Esophagus muscularis mucosa (tissue), 4 donors: ENCODE measurements at places on chromosomes 7 and 10. TPM values are rescaled to one million over a fixed set of nuclear protein-coding genes. Genes with fewer than 3 reads are reported as not detected.

DNA sequence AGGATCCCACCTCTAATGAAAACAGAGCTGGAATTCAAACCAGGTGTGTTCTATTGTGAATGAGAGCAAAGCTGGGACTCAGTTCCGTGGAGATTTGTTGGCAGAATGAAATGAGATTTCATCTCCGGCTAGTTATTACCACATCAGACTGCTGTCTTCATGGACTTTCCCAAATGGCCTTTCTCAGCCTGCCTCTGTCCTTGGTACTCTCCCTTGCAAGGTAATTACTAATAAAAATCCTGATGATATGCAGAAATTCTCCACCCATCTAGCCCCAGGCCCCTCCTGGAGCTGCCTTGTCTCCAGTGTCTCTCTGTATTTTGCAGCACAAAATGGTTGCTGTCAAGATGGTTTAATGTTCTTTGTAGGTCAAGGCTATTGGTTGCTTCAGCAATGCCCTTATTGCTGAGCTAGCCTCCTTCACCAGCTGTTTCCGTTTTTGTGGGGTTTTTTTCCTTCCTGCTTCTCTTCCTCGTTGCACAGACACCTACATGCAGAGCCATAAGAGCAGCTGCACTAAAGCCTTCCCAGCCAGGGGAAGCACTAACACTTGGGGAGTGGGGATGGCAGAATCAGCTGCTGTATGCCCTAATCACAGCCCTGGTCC lies 185.0 kb upstream of the GHITM start:
- no peak overlapping the region for H3K4me3 ChIP-seq
- H3K27ac ChIP-seq, result no peak overlapping the region
- H3K4me1 ChIP-seq, result no peaks in the 10 kb centered on the region
- no peak for DNase-seq
- no peaks in the 10 kb centered on the region for H3K27me3 ChIP-seq

Gene JAKMIP3
- 0.66 TPM for total RNA-seq

- H3K4me3 ChIP-seq, result no peak overlapping the region
- DNase-seq, result no peak
- H3K27ac ChIP-seq, result no peak overlapping the region
- H3K4me1 ChIP-seq, result no peaks in the 10 kb centered on the region
These were observed 608.7 kb downstream of the DNAJB9 start for GRCh38 chr7:109178342-109178741.

Gene FGFR2
- 58.6 TPM for total RNA-seq

GRCh38 chr10:14529351-14529750 lies 198.6 kb upstream of the FRMD4A start:
- no peak for DNase-seq
- H3K27ac ChIP-seq, result no peak overlapping the region
- no peaks in the 10 kb centered on the region for H3K36me3 ChIP-seq
- peaks cover 8% of the 10 kb centered on the region for H3K4me1 ChIP-seq
- H3K27me3 ChIP-seq, result no peaks in the 10 kb centered on the region

DNA sequence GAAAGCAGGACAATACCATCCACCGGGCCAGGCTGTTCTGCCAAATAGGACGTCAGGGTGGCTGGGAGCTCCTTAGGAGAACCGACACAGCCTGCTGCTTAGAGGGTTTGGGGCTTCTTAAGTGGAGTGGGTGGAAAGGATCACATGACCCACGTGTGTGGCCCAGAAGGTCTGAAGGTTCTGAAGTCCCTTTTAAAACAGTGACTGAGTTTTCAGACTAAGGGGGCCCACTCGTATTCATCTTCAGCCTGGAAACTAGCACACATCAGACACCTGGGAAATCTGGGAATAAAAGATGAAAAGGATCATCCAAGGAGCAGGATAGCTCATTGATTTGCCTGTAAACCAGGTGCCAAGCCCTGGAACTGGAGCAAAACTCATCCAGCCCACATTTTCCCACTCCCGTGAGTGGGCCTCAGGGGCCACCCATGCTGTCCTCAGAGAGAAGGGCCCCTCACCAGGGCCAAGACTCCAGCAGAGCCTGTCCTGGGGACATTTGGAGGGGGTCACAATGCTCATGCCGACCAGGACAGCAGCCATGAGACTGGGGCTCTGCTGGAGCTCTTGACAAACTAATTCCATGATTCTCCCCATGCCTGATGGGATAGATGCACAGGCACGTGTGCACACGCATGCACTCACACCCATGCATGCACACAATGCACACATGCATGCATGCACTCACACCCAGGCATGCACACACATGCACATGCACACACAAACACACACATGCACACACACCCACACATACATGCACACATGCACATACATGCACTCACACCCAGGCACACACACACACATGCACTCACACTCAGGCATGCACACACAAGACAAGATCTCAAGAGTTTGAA lies 168.8 kb upstream of the PPP2R2D start:
- H3K4me3 ChIP-seq, result no peak overlapping the region
- no peaks in the 10 kb centered on the region for H3K4me1 ChIP-seq
- DNase-seq, result no peak
- H3K27ac ChIP-seq, result no peak overlapping the region

GRCh38 chr7:33845991-33846509 lies 59.3 kb upstream of the BMPER start:
- H3K4me1 ChIP-seq, result no peaks in the 10 kb centered on the region
- H3K4me3 ChIP-seq, result no peak overlapping the region
- no peaks in the 10 kb centered on the region for H3K36me3 ChIP-seq
- no peak overlapping the region for H3K27ac ChIP-seq

DNA sequence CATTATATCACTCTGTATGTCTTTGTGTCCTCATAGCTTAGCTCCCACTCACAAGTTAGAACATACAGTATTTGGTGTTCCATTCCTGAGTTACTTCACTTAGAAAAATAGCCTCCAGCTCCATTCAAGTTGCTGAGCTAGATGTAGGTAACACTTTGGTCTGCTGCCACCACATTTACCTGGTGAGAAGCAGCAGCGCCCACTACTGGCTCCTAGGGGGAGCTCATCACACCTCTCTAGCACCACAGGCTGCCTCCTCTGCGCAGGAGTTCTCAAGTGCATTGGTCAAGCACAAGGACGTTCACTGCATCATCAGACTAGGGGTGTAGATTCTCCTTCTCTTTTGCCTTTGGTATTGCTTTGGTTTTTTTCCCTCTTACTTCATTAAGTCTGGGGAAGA lies 530.9 kb upstream of the AUTS2 start:
- peak; percentile 10 for DNase-seq
- H3K4me1 ChIP-seq, result no peaks in the 10 kb centered on the region
- no peak overlapping the region for H3K27ac ChIP-seq
- H3K36me3 ChIP-seq, result no peaks in the 10 kb centered on the region

DNA sequence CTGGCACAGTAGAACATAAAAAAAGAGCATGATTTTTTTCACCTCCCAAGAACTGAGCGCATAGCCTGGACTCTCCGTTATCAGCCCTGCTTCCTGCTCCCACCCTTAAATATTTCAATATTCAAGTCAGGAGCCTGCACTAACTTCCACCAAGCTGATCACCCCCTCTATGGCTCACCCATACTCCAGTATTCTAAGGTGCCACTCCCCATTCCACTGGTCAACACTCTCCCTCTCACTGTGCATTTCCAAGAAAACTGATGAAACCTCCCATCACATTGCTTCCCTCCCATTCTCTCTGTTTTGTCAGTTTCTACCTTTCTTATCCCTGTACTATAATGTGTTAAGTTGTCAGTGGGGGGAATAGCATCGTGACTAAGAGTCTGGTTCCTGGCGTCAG lies 95.0 kb upstream of the C7orf33 start:
- H3K4me1 ChIP-seq, result no peaks in the 10 kb centered on the region
- H3K27me3 ChIP-seq, result peaks cover 5% of the 10 kb centered on the region
- DNase-seq, result no peak
- no peaks in the 10 kb centered on the region for H3K36me3 ChIP-seq
- no peak overlapping the region for H3K27ac ChIP-seq

GRCh38 chr10:130807721-130808120 lies 503.8 kb downstream of the TCERG1L start:
- H3K36me3 ChIP-seq, result no peaks in the 10 kb centered on the region
- H3K4me3 ChIP-seq, result no peak overlapping the region
- DNase-seq, result no peak
- H3K4me1 ChIP-seq, result no peaks in the 10 kb centered on the region

DNA sequence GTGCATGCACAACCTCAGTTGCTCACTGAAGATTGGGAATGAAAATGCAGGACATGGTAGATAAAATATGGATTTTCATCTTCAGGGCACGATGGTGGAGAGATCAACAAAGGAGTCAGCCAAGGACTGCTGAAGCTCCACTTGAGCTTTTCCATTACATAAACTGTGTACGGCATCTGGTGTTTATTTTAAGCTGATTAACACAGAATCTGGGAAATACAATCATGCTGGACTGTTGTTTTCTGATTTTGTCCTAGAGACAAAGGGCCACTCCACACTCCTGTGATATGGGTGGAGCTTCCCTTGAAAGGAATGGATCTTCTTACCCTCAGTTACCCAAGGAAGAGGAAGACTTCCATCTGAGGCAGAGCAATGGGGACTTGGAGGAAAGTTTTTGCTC lies 120.6 kb downstream of the SAMD9 start:
- no peak for DNase-seq
- H3K4me3 ChIP-seq, result no peak overlapping the region
- H3K27ac ChIP-seq, result no peak overlapping the region
- no peaks in the 10 kb centered on the region for H3K27me3 ChIP-seq
- no peaks in the 10 kb centered on the region for H3K4me1 ChIP-seq

GRCh38 chr10:69650589-69651261 lies 20.7 kb downstream of the FAM241B start:
- no peaks in the 10 kb centered on the region for H3K4me1 ChIP-seq
- no peak overlapping the region for H3K4me3 ChIP-seq
- H3K27ac ChIP-seq, result no peak overlapping the region

DNA sequence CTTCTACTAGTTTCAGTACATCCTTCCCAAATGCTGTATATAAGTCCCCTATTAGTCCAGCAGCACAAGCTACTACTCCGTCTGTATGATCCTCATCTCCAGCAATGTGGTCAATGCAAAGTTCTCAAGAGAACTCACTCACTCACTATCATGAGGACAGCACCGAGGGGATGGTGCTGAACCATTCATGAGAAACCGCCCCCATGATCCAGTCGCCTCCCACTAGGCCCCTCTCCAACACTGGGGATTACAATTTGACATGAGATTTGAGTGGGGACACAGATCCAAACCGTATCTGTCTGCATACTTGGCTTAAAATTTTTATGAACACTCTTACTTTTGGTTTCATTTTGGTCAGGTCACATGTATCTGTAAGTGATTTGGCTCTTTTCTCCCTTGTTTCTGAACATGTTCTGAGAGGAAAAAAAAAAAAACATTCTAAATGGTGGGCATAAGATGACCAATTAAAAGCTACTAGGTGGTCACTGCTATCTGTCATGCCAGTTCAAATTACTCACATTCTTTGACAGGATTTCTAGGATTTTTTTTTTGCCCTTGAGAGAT lies 60.1 kb downstream of the ZNF783 start:
- H3K4me3 ChIP-seq, result peak overlapping the region; percentile 49
- H3K27ac ChIP-seq, result no peak overlapping the region
- H3K27me3 ChIP-seq, result no peaks in the 10 kb centered on the region
- DNase-seq, result no peak

Gene HOGA1
- 1.5 TPM for total RNA-seq

- H3K27me3 ChIP-seq, result no peaks in the 10 kb centered on the region
- H3K36me3 ChIP-seq, result no peaks in the 10 kb centered on the region
- H3K27ac ChIP-seq, result no peak overlapping the region
- no peak overlapping the region for H3K4me3 ChIP-seq
These were observed 779.3 kb downstream of the INHBA start for GRCh38 chr7:40923626-40924025.

Gene TYSND1
- total RNA-seq, result 7.9 TPM

DNA sequence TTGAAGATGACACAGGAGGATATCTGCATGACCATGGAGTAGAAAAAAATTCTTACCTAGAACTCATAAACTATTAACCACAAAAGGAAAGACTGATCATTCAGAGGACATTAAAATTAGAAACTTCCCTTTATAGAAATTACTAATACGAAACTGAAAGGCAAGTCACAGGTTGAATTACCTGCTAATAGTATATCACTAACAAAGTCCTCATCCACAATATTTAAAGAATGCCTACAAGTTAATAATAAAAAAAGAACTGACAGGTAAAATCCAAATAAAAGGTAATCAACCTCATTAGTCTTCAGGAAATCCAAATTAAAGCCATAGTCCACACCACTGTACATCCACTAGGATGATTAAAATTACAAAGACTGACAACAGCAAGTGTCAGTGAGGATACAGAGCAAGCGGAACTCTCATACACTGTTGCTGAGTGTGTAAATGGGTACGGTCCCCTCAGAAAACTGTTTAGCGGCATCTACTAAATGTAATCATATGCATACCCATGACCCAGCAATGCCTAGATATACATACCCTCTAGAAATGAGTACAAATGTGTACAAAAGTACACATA lies 71.2 kb downstream of the ARHGAP21 start:
- no peak overlapping the region for H3K27ac ChIP-seq
- H3K27me3 ChIP-seq, result no peaks in the 10 kb centered on the region
- H3K4me3 ChIP-seq, result no peak overlapping the region

DNA sequence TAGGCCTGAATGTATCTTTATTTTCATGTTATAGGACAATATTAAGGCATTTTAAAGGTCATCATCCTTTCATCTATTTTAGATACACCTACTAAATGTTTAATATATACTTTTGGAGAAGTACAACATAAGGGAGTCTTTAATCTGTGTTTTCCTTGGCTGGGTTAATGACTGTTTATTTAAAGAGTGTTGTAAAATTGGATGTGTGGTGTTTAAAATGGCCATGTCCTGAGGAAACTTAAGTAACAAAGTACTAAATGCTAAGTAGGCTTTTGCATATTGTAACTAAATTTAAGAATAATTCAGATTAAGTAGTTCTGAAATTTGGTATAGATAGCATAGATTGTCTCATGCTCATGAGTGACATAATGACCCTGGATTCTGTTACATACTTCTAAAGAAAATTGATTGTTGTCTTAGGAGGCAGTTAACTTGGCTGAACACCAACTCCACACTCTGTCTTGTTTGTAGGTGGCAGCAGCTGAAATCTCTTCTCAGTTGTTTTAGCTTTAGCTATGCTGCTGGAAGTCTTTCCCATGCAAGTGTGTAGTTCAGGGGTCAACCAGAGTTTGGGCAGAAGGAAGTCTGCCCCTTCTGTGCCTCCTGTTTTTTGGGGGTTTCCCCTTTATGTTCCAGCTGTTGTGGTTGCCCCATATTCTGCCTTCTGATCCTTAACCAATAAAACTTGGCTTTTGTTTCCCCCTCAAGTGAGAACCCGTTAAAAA lies 29.2 kb downstream of the DLD start:
- peaks cover 88% of the 10 kb centered on the region for H3K36me3 ChIP-seq
- no peaks in the 10 kb centered on the region for H3K27me3 ChIP-seq
- H3K27ac ChIP-seq, result peak overlapping the region; percentile 38

Gene GAD2
- not detected for total RNA-seq

Gene LIPK
- not detected for total RNA-seq

- peaks cover 62% of the 10 kb centered on the region for H3K4me1 ChIP-seq
- DNase-seq, result no peak
- peak overlapping the region; percentile 35 for H3K27ac ChIP-seq
- H3K27me3 ChIP-seq, result peaks cover 70% of the 10 kb centered on the region
- H3K4me3 ChIP-seq, result peak overlapping the region; percentile 52
These were observed 4.3 kb upstream of the ELFN1 start for GRCh38 chr7:1665549-1666316.

- no peak overlapping the region for H3K27ac ChIP-seq
- no peaks in the 10 kb centered on the region for H3K4me1 ChIP-seq
- no peaks in the 10 kb centered on the region for H3K36me3 ChIP-seq
- no peak for DNase-seq
- no peak overlapping the region for H3K4me3 ChIP-seq
These were observed 9.1 kb downstream of the SSMEM1 start for GRCh38 chr7:130216750-130217149.
